GM20000 (cell line): ENCODE measurements at places on chromosomes 16 and 17.

GRCh38 chr16:31456988-31457360 lies 2.3 kb upstream of the ARMC5 start:
- DNase-seq: no peak

DNA sequence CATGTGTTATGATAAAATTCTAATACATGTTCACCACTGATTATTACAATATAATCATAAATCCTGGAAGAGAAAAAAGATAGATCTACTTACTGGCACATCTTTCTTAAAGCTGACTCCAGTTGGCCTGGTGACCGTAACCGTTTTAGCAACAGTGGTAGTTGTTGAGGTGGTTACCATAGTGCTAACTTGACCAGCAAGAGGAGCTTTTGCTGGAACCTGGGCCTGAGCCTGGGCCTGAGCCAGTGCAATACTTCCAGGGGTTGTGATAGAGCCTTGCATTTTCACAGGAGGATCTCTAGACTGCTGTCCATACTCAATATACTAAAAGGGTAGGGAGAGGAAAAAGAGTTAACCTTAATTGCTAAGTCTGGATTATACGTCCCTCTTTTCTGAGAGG lies 36.2 kb downstream of the SETD6 start:
- DNase-seq: no peak

DNA sequence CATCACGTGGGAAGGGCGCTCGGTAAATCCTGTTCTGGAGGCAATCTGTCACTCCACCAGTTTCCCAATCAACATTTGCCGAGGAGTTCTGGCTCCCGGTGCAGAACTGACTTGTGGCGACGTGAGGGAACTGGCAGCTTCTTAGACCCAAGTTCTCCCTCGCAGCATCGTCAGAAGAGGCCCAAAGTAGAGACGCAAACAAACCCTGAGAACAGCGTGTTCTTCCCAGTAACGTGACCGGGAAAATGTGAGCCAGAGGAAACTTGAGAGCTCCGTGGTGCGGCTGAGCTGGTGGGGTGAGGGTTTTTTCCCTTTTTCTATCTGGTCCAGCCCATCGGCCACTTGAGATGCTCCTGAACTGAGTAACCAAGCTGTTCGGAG lies 158.9 kb upstream of the CACNG5 start:
- no peak for DNase-seq

- no peak for DNase-seq
Measured at GRCh38 chr17:79341222-79341780, 266.7 kb downstream of the ENGASE start.

DNA sequence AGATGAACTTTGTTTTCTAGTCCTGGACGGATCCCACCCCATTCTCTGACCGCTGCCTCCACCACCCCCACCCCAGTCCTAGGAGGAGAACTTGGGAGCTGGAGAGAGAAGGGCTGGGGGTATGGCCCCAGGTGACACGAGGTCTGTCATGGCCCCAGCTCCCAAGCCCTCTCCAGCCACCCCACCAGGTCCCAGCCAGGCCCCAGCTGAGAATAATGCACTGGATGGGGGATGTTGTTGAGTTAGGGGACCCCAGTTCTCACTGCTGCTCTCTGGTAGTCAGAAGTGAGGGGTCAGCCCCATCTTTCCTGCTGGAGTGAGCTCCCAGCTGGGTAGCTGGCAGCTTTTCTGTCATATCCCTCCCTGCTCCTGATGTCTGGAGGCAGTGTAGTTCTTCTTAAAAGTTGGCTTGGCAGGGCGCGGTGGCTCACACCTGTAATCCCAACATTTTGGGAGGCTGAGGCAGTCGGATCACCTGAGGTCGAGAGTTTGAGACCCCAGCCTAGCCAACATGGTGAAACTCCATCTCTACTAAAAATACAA lies 4.6 kb upstream of the COL1A1 start:
- no peak for DNase-seq

GRCh38 chr17:57373048-57373447 lies 116.7 kb downstream of the MSI2 start:
- no peak for DNase-seq

- DNase-seq: no peak
Measured at GRCh38 chr17:6668727-6669425, 17.3 kb downstream of the C17orf100 start.

- DNase-seq: no peak
Measured at GRCh38 chr16:26983426-26983825, 83.3 kb upstream of the C16orf82 start.

DNA sequence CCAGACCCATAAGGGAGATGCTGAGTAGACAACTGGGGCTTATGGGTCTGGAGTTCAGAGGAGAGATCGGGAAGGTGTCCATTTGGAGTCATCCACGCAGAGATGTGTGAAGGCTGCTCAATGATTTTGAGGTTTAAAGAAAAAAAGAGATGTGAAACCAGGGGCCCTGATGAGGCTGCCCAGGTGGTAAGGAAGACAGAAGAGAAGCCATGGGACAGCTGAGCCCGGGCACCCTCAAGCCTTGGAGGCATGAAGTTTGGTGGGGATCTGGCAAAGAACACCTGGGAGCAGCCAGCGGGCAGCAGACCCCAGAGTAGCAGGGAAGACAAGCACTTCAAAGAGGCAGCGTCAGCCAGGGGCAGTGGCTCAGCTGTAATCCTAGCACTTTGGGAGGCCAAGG lies 20.8 kb upstream of the MYO15B start:
- DNase-seq: peak; percentile 54

DNA sequence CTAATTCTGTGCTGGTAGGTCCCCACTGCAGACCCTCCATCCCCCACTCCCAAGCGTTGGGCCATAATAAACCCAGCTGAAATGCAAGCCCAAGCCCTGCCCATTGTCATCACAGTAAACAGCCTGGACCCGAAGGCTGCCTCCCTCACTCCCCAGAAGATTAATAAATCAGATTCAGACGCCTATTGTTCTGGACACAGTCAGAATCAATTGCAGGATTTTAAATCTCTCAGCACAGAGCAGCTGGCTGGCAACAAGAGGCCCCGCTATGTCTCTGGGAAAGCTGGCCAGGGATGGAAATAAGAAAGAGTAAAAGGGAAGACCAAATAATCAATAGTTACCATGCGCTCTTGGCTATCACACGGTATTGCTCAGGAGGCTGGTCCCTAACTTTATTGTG lies 93.9 kb downstream of the C17orf67 start:
- no peak for DNase-seq

- no peak for DNase-seq
Measured at GRCh38 chr17:46868689-46869187, 17.4 kb downstream of the WNT9B start.

DNA sequence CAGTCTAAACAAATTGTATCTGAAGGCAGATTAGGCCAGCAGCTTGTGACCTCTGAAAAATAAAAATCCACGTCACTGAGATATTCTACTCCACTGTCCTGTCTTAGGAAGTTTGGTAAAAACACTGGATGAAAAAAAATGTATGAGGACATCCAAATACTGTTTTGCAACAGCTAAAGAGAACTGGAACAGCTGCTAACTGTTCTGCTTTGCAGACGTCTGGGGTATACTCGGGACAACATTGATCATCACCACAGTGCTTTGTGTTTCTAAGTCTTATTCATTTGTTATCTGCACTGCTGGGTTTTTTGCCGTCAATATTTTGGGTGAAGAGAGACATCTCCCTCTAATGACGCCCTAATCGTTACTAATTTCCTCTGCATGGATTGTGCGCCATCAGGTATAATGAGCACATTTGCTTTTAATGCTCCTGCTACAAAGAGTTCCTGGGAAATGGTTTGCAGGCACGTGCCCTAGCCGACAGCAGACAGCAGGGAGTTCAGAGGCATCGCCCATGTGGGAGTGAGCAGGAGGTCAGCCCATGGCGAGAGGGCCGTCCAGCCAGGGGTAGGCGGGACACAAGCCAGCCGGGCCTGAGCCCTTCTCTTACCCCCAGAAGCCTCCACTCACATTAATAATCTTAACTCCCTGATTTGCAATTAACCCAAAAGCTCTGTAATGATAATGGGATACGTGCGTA lies 87.0 kb downstream of the CBLN1 start:
- DNase-seq: no peak

DNA sequence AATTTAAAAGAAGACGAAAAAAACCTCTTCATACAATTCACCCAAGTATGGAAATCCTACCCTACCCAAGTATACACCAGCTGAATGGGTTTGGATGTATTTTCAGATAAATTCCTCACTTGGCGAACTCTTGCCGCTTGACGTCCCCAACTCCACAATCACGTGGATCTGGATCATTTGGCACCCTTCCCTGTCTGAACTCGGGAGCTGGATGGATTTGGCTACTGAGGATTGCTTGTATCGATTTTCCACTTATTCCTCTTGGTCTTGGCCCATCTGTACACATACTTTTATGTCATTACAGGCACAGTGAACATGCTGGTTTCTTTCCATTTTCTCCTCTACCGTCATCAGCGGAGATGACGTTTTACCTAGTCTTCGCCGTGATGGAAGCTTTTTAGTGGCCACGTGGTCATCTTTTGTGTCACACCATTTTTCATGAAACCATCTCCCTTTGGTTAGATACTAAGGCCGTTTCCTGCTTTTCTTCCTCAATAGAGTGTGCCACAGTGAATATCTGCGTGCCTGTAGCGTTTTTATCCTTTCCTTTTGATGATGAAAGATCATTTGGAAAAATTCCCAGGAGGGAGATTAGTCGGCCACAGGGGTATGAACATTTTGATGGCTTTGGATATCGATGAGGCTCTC lies 47.1 kb downstream of the CMIP start:
- no peak for DNase-seq

DNA sequence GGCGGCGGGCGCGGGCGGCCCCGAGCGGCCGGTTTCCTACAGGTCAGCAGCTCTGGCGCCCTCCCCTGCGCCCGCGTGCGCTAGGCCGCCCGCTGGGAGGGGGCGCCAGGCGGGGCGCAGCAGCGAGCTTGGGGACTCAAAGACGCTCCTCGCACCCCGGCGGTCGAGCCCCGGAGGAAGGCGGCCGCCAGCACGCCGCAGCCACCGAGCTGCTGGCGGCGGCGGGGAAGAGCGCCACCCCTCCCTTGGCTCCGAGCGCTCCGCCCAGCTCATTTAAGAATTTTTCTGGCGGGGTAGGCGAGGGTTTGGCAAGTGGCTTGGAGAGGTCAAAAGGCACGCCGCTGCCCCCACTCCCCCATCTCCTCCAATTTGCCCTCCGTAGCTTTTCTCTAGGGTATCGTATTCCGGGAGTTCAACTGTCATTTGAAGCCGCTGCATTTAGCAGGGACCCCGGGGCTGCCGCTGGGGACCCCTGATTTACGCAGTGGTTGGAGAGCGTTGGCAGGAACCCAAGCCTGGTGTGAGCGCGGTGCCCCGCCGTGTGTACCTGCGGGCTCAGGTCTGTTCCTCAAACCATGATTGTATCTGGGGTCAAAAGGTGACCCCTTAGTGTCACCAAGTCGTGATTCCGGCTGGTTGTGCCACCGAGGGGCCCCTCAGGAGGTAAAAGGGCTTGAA lies 59.5 kb upstream of the GSE1 start:
- DNase-seq: peak; percentile 91

GRCh38 chr16:85392756-85393673 lies 220.1 kb upstream of the GSE1 start:
- DNase-seq: no peak

DNA sequence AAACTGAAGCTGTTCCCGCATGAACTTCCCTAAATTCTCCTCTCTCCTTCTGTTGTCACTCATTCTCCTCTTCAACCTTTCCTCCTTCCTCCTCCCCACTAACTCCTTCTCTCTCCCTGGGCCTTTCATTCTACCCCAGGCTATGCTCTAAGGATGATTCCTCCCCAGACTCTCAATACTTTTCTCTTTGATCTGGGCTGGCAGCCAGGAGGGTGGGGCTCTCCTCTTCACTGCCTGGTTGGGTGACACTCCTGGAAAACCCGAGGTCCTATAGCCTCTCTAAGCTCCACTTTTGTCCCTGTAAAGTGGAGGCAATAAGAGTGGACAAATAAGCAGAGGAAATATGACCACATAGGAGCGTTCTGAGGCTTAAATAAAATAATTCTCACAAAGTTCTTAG lies 46.2 kb downstream of the HSD17B2 start:
- no peak for DNase-seq

GRCh38 chr17:17606416-17607000 lies 15.0 kb upstream of the PEMT start:
- no peak for DNase-seq

- no peak for DNase-seq
Measured at GRCh38 chr17:76469076-76469990, 1.9 kb downstream of the AANAT start.
